ENCODE measurements at places on chromosomes 7 and 10. TPM values are rescaled to one million over a fixed set of nuclear protein-coding genes. Genes with fewer than 3 reads are reported as not detected.

DNA sequence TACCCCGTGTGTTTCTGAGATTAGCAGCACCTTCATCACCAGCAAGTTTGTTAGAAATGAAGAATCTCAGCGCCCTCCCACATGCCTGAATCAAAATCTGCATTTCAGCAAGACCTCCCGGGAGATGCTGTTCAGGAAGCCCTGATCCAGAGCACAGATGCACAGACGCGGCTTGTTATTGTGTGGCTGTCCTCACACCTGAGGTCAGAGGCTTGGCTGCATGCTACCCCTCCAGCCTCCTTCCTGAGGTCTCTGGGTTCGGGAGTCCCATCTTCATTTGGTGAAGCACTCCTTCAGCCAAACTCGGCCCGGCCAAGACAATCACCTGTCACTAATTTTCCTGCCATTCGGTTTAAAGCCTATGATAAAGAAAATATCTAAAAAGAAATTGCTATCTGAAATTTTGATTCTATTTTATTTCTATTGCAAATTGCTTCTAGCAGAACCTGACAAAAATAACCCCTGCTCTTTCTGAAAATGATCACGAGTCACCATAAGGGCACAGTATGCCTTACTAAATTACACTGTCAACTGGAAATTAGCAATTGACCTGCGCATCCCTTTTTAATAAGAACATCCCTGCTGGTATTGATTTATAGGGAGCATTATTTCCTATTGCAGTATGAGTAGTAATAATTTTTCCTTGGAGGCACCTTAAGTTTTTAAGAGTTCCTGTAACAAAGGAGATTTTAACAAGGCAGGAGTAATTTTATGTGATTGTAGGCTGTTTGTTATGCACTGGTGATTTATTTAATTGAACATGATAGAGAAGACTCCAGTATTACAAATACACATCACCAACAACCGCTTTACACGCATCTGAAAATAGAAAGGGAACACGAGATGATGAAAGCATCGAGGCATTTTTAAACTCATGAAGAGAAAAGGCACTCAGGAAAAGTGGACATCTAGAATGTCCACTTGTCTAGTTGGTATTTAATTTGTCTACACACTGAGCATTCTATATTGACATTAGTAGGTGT is 49.5 kb downstream of the VSTM2A start:
- DNase-seq, result no peak

The CALCR gene
- 0.10 TPM for total RNA-seq

The PRLHR gene
- not detected for total RNA-seq

- DNase-seq, result no peak
Observed at GRCh38 chr7:112940314-112940732, 146.3 kb downstream of the GPR85 start.

DNA sequence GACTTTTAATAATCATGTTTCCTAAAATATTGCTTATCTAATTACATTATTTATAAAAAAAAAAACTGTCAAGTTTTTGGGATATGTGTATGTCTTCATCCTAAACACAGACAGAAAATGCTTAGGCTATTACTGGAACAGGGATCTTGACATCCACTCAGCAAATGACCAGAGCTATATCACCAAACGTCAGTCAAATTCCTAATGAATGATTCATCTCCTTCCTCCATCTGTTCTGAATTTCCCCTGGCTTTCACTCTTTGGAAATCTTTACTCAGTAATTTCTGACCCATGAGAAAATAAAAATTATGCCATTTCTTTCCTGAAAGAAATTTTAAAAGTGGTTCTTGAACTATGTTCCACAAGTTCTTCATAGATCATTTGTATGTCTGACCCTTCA is 552.4 kb upstream of the KCND2 start:
- DNase-seq, result peak; percentile 32

- DNase-seq, result no peak
Observed at GRCh38 chr7:159119851-159120539, 24.7 kb downstream of the VIPR2 start.

DNA sequence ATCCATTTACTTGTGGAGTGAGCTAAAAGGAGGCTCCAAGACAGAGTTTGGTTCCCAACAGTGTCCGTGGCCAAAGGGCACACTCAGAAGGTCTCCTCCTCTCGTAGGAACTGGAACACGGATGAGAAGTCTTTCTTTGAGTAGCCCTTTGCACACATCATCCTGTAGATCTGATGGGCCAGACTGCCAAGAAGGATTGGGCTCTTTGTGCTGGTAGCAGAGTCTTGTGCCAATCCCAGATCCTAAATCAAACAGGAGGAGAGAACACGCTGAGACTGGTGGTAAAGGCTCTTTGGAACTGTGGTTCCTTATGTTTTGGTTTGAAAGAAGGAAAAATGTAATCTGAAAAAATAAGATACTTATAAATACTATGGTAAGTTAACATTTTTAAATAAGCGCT is 136.6 kb downstream of the HIBADH start:
- DNase-seq, result no peak

GRCh38 chr7:143117395-143117794 is 14.5 kb upstream of the PIP start:
- DNase-seq, result no peak

DNA sequence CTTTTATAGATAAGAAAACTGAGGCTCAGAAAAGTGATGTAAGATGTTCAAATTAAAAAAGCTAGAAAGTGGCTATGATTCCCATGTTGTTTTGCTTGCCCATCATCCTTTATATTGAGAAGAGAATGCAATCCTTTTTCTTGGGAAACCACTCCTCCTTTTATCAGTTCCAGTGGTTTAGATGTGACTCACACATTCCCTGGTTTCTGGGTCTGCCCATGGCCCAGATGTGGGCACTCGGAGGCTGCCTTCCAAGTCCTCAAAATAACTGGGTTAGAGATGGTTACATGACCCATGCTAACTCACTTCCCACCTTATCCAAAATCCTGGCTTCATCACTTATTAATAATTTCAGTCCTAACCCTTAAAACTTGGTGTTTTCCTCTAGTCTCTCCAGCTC is 550.0 kb downstream of the MDFIC start:
- DNase-seq, result no peak

DNA sequence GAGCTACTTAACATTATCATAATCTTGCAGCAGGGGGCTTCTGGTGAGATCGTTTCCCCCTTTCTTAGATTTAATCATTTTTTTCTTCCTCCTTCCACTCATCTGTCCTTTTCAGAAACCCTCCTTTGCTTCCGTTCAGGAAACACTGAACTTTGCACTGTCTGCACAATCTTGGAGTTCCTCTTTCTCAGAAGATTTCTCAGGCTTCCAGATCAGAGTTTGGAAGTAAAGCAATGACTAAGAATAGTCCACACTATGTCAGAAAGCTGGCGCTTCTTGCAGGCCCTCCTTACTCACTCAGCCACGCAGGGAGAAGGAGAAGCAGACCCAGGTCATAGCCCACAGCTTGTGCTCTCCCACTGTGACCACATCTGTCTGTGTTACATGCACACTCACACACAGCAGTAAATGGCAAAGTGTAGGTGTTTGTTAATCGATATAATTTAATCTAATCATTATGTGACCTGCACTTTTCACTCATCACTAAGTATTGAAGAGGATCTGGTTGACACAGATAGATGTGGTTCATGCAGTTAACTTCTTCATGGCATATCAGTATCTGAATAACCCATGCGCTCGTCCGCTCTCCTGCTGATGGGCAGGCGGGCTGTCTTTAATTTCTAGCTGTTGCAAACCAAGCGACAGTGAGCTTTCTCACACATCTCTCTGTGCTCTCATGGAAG is 30.2 kb downstream of the ALOX5 start:
- no peak for DNase-seq

DNA sequence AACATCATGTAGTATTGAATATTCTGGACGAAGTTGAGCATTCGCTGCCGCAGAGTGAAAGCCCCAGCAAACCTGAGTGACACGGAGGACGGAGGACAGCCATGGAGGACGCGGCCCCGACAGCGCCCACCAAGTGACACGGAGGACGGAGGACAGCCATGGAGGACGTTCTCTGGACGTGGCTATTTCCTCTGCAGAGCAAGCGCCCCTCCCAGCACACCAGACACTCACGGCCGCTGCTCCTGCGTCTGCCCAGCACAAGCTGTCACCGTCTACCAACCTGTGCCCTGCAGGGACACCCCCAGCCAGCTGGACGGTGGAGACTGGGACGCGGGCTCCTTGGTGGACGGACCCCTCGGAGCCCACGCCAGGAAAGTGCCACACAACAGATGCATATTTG is 7.3 kb upstream of the ADAM8 start:
- DNase-seq, result no peak

The WDR91 gene
- 10.1 TPM for total RNA-seq

The NUTM2E gene
- total RNA-seq, result 0.15 TPM

DNA sequence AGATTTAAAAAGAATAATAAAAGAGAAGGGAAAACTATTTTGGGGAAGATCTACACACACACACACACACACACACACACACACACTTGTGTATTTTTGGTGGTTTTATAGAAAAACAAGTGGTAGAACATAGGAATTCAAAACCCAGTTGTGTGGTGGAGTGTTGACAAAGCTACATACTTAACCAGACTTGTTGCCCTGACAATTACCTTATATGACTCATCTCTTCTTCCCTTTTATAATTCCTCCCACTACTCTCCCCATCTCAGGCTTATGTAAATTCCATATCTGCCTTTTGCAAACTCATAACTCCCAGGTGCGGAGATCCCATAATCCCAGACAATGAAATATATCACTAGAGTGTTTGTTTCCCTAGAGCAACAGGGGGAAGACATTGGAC is 873.7 kb downstream of the NXPH1 start:
- DNase-seq, result no peak

DNA sequence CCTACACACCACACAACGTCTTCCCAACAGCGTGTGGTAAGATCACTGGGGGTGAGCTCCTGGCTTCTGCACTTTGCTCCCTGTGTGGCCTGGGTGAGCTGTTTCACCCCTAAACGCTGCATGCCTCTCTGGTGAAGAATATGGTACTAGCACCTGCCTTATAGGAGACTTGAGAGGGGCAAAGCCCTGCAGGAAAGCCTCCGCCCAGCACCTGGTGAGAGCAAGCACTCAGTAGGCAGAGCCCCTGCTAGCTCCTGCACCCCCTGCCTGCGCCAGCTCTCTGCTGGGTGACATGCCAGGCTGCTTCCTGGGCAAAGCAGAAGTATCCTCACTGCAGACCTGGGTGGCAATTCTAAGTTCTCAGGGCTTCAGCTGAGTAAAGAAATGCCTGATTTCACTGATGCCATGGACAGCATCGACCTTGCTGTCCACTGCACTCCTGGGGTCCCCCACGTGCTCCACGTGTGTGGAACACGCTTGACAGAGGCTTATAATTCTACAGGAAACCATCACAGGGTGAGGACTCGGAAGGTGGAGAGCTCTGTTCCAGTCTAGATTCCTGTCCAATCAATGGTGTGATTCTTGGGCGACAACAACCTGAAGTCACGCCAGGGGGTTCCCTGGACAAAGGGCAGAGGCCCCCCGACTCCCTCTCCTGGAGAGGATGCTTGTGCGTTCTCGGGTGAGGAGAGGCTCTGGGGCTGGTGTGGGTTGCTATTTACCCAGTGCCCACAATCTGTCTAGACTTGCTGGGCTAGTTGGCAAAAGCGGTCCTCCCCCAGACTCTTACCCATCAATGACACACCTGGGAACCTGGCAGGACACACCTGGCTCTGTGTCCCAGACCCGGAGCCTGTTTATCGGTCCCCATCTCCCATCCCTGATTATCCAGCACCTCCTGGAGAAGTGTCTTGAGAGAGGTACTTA is 5.0 kb upstream of the CALML5 start:
- no peak for DNase-seq

The NACAD gene
- 0.05 TPM for total RNA-seq

DNA sequence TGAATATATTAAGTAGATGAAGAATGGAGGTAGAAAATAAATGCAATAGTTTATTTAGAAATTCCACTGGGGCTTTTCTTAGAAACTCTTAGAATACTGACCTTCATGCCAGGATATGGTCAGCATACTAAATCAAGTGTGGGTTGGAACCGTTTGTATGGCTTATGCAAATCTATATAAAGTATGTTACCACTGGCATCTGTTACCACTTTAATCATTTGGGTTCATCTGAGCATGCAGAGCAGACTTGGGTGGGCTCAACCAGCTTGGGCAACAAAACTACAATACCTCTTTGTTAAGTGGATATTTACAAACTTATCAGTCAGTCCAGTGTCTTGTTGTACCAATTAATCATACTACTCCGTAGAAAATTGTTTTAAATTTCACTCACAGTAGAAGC is 125.8 kb downstream of the CRPPA start:
- no peak for DNase-seq

- no peak for DNase-seq
Observed at GRCh38 chr10:88608052-88608732, 21.6 kb downstream of the LIPJ start.

GRCh38 chr7:25931156-25931555 is 220.8 kb upstream of the NFE2L3 start:
- no peak for DNase-seq

The SPDYE16 gene
- total RNA-seq, result not detected

DNA sequence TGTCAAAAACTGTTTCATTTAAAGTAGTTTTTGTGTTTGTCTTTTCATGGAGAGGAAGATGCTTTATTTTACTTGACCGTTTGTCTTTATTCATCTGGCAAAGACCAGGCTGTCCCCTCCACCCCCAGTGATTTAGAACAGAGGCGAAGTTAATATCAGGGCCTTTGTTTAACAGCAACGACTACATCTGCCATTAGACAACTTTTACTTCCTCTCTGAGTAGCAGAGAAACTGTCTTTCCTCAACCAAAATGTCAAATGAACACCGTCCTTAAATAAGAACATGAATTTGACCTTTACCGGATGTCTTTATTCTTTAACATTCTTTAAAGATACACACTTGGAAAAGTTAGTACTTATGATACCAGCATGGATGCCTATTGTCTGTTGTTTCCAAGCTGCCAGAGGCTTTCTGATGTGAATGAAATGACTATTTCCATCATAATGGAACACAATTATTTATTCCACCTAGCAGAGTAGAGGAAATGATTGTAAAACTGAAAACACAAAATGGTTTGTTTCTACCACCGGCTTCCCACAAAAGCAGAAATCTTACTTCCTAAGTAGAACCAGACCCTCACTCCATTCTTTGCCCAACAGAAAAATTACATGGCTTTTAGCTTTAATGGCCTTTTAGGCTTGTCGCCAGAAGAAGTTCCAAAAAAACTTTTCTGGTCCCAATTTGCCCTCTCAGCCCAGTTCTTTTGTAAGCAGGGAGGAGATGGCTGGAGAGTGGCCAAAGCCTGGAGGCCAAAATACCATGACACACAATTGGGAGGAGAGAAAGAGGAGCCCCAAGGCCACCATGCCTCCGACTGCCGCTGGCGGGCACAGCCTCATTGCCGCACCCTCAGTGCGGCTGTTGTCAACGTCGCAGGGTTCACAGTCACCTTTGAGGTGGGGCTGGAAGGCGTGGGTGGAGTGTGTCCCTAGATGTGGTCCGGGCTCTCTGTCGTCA is 168.5 kb downstream of the TEX36 start:
- DNase-seq, result no peak

The ACSM6 gene
- not detected for total RNA-seq

GRCh38 chr10:133312769-133313145 is 4.0 kb downstream of the ZNF511 start:
- no peak for DNase-seq

The ANK3 gene
- total RNA-seq, result 15.3 TPM

- no peak for DNase-seq
Observed at GRCh38 chr7:22808140-22808539, 14.5 kb downstream of the TOMM7 start.

The SEMA3C gene
- total RNA-seq, result 25.3 TPM

GRCh38 chr10:124035928-124036558 is 57.4 kb downstream of the CHST15 start:
- no peak for DNase-seq
